Kidney (tissue), 22 donors: ENCODE measurements at places on chromosomes 5 and 9.

- H3K27ac ChIP-seq: no peak overlapping the region
- H3K36me3 ChIP-seq: no peaks in the 10 kb centered on the region
- H3K4me3 ChIP-seq: no peak overlapping the region
- no peak for DNase-seq
- no peaks in the 10 kb centered on the region for H3K4me1 ChIP-seq
- H3K27me3 ChIP-seq: no peaks in the 10 kb centered on the region
Measured at GRCh38 chr9:85212209-85212608, 529.5 kb downstream of the AGTPBP1 start.

GRCh38 chr5:96388176-96388575 lies 44.9 kb downstream of the PCSK1 start:
- H3K4me1 ChIP-seq: peaks cover 5% of the 10 kb centered on the region
- H3K27me3 ChIP-seq: no peaks in the 10 kb centered on the region
- H3K4me3 ChIP-seq: no peak overlapping the region
- no peaks in the 10 kb centered on the region for H3K36me3 ChIP-seq
- DNase-seq: no peak
- H3K27ac ChIP-seq: no peak overlapping the region

DNA sequence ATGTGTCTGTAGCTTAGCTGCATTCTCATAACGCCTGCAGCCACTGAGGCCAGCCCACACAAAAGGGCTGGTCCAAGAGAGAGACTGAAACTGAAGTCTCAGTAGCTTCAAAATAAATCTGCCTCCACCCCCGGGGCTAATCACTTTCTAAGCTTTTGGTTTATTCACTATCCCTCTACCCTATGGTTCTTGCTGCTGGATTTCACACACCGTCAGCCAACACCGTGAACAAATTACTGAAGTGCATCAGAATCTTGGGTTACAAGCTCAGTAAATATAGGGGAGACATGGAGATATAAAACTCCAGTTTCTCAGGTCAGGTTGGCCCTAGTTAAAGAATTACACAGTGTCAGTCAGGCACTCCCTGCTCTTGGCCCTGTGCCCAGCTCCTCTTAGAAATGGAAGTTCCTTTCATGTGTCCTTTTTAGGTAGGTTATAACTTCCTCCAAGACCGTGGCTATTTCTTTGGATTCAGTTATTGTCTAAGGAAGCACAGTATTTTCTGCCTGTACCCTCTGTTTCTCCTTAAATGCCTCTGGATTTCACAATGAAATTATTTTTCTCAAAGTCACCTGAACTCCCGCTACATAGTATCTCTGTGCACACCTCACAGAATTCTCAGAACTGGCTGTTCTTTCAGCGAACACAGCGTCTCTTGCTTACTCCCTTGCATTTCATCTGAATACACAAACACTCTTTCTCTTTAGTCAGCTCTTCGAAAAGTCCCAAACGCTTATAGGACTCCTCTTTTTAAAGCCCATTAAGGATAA lies 112.5 kb downstream of the FAM174A start:
- DNase-seq: peak; percentile 82
- no peaks in the 10 kb centered on the region for H3K36me3 ChIP-seq
- no peak overlapping the region for H3K27ac ChIP-seq
- peak overlapping the region; percentile 13 for H3K4me3 ChIP-seq

GRCh38 chr5:72651109-72651508 lies 143.9 kb upstream of the ZNF366 start:
- H3K4me1 ChIP-seq: peaks cover 3% of the 10 kb centered on the region
- no peaks in the 10 kb centered on the region for H3K36me3 ChIP-seq
- no peaks in the 10 kb centered on the region for H3K27me3 ChIP-seq
- no peak overlapping the region for H3K4me3 ChIP-seq
- DNase-seq: no peak

- no peak overlapping the region for H3K27ac ChIP-seq
- no peaks in the 10 kb centered on the region for H3K4me1 ChIP-seq
- DNase-seq: no peak
- no peaks in the 10 kb centered on the region for H3K36me3 ChIP-seq
- no peaks in the 10 kb centered on the region for H3K27me3 ChIP-seq
- no peak overlapping the region for H3K4me3 ChIP-seq
Measured at GRCh38 chr5:69485471-69485870, 7.1 kb upstream of the OCLN start.

DNA sequence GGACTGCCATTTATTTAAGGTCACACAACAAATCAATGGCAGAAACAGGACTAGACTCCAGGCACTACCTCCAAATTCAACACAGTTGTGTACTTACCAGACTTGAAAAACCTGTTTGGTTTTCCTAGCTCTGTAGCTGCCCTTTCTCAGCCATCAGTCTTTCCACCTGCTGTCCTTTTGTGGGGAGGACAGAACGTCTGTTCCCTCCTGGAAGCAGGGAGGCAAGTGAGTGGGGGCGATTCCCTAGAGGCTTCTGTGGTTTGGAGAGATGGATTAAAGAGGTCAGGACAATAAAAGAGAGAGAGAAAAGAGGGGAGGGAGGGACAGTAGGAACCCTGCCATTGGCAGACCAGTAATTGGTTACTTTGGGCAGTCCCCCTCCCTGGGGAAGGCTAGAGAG lies 14.7 kb downstream of the ASTN2 start:
- H3K27me3 ChIP-seq: no peaks in the 10 kb centered on the region
- no peaks in the 10 kb centered on the region for H3K4me1 ChIP-seq
- no peaks in the 10 kb centered on the region for H3K36me3 ChIP-seq
